Kidney epithelial cell (primary cell): ENCODE measurements at places on chromosomes 13 and 19.

GRCh38 chr19:6465663-6466062 lies 1.6 kb downstream of the CRB3 start:
- DNase-seq, result no peak

- DNase-seq, result no peak
Observed at GRCh38 chr19:10514211-10515145, 2.8 kb downstream of the S1PR5 start.

DNA sequence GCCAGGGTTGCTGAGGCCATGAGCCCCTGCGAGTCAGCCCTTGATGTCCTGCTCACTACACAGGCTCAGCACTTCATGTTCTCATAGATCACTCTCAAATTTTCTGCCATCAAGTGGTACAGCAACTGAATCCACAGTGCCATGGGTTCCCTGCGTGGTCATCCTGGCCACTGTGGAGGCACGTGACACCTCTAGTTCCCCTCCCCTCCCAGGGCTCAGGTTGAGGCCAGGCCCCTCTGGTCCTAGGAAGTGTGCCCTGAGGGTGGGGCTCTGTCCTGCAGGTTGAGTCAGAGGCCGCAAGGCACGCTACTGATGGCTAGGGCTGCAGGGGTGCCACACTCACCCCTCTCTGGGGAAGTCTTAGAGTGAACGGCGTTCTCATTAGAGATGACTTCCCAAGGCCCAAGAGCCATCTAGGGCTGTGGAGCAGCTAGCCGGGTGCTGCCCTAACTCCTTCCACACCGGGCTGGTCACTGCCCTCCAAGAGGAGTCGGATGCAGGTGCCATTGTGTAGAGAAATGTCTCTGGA lies 39.8 kb upstream of the TPM4 start:
- no peak for DNase-seq

DNA sequence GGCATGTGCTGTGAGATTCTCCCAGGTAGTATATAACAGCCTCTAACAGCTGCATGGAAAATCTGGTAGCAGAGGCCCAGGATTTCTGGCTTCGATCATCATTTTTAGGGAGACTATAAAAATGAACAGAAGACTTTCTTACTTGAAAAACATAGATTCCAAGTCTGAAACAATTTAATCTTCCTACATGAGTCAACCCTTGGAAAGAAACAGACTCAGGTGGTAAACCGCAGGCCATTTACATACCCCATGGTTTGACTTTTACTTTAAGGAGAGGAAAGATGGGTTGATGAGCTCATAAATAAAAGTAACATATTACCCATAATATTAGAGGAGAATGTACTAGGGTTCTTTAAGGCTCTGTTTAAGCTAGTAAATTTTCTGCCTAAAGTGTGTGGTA lies 121.6 kb downstream of the CYSLTR2 start:
- no peak for DNase-seq

DNA sequence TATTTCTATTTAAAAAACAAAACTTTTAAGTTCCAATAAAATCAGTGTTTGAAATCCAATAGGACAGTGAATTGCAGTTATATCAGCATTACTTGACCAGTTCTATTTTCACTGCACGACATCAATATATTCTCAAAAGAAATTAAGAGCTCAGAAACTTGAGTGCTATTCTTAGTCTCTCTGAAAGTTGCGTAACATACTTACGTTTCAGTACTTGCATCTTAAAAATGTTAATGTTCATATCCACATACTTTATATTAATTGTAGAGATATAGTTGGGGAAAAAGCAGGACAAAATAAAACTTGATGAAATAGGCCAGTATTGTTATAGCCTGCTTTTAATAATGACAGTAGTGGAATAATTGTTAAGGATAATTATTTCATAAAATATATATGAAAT lies 720.5 kb upstream of the PCDH9 start:
- no peak for DNase-seq

DNA sequence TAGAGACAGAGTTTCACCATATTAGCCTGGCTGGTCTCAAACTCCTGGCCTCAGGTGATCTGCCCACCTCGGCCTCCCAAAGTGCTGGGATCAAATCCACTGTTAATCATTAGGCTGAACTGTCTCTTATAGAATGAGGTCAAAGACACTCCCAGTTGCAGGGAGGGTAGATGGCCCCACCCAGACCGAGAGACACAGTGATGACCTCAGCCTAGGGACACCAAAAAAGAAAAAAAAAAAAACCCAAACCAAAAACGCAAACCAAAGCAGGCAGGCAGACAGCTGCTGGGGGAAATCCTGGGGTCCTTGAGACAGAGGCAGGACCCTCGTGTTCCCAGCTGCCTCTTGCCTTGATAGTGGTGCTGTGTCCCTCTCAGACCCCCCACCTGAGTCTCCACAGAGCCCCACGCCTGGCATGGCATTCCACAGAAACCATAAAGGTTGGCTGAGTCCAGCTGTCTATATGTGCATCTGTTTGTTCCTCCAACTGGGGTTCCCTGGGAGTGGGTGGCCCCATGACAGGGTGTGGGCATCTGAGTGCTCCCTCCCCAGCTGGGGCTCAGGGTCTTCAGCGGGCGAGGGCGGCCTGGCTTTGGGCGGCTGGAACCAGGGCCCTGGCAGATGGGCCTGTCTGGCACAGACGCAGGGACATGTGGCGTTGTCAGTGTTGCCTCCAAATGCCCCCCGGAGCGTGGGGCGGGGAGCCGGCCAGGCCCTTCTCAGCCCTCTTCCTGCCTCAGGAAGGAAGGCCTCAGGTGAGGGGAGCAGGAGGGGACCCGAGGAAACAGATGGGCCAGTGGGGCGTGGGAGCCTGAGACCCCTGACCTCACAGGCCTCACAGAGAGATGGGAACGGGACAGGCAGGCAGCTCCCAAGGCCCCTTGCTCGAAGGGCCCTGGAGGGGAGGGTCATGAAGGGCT lies 5.2 kb downstream of the DAND5 start:
- no peak for DNase-seq

GRCh38 chr13:53405616-53406015 lies 377.0 kb downstream of the OLFM4 start:
- no peak for DNase-seq

DNA sequence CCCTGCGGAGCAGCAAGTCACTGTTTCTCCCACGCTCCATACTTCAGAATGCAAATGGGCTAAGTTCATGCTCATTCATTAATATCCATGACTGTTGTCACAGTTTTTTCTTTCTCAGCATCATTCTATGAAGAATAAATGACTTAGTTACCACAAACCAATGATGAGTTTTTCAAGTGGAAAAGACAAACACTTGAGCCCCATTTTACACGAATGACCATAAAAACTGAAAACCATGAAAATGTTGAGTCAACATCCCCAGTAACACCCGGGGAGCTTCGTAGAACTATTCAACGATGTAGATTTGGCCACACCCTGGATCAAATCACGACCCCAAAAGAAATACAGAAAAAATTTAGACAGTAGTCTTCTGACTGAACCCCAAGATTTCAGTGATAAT lies 99.8 kb upstream of the GJB6 start:
- DNase-seq, result no peak

GRCh38 chr19:49473868-49474541 lies at the start of gene FLT3LG:
FLT3LG (plus strand) TSS chr19:49474215; CDS start chr19:49474640, 425 bp downstream.
- DNase-seq, result no peak
